Activated naive CD4-positive, alpha-beta T cell treated with anti-CD3 and anti-CD28 coated beads, Interleukin-2, amount 10 ng/mL, durations not matched to agents 7 days and 5 days (primary cell): ENCODE measurements at places on chromosomes 11 and 22.

DNA sequence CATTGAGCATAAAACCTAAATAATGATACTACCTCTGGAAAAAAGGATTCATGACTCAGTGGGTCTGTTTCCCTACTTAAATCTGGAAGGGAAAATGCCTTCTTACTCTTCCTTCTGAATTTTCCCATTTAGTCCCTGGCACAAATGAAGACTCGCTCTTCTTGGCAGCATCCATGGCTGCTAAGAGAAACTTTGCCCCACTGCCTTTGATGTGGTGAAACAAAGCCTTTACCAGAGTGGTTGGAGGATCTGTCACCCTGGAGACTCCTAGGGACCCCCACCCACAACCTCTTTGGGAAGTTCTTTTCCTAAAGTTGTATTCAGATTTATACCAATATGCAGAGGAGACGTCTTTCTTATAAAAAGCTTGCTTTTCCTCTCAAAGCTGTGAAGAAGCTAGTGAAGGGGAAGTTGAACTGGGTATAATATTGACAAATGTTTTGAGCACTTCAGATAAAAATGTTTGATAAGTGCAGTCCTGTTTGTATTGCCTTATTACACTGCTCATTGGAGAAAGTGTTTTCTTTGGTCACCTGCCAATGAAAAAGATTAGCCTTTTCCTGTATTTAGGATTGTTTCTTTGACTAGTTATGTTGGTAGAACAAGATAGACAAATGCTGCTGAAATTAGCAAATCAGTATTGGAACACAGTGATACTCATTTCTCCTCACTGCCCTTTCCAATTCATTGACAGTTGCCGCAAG is 77.3 kb downstream of the ARFGAP2 start:
- no peak for DNase-seq
- H3K36me3 ChIP-seq: no peaks in the 10 kb centered on the region
- H3K27me3 ChIP-seq: no peaks in the 10 kb centered on the region
- no peak overlapping the region for H3K27ac ChIP-seq
- H3K4me1 ChIP-seq: peaks cover 6% of the 10 kb centered on the region
- no peak overlapping the region for H3K4me3 ChIP-seq

- no peaks in the 10 kb centered on the region for H3K27me3 ChIP-seq
- H3K4me3 ChIP-seq: no peak overlapping the region
- H3K36me3 ChIP-seq: peaks cover 6% of the 10 kb centered on the region
- no peaks in the 10 kb centered on the region for H3K4me1 ChIP-seq
- no peak for DNase-seq
These were observed 92.1 kb downstream of the WNT11 start for GRCh38 chr11:76114238-76114637.

DNA sequence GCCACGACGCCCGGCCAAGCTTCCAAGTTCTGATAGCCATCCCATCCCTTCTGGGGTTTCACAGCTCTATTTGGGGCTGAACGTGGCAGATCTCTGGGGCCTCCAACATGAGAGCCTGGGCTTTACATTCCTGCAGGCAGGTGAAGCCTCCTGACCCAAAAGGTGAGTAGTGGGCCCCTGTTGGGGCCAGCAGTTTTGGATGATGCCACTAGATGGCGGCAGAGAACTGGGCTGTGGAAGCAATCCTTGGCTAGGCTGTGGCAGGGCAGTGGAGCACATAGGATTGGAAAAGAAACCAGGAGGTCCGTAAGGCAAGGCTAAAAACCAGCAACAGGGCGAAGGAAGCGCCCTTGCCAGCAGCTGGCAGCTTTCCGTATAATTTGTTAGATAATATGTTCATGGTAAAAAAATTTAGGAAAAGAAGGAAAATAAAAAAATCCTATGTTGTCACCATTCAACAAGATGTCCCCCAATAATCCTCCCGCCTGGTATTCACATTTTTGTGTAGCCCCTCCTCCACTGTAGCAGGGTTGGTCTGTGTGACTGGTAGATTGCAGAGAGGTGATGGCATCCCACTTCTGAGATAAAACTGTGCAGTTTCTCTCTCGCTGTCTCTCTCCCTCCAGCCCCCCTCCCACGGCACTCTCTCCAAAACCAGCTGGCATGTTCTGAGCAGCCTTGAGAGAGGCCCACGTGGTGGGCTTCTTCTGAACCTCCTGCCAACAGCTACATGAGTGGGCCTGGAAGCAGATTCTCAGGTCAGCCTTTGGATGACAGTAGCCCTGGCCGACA is 43.6 kb upstream of the OR4B1 start:
- DNase-seq: peak; percentile 75
- H3K36me3 ChIP-seq: peaks cover 16% of the 10 kb centered on the region
- no peak overlapping the region for H3K4me3 ChIP-seq
- H3K27me3 ChIP-seq: peaks cover 1% of the 10 kb centered on the region
- peaks cover 43% of the 10 kb centered on the region for H3K4me1 ChIP-seq
- H3K27ac ChIP-seq: peak overlapping the region; percentile 6

DNA sequence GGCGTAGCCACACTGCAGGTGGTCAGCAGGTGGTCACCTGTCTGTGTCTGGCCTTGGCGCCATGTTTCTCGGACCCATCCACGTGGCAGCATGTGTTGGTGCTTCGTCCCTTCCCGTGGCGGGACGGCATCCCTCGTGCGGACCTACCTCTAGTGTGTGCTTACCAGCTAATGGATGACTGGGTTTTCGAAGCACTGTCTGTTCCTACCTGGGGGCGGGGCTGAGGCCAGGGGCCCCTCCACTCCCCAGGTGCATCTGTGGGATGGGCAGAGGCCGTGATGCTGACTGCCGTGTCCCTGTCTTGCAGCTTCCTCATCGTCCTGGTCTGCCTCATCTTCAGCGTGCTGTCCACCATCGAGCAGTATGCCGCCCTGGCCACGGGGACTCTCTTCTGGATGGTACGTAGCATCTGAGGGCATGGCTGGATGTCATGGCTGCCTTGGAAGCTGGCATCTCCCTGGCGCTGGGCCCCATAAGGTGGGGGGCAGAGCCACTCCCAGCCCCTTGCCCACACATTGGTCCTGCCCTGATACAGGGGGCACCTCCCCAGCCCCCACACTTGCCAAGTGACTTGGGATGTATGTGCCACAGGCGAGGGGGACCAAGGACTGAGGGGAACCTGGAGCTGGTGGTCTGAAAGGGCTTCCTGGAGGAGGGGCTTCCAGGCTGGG is 82.9 kb downstream of the KCNQ1 start:
- no peak overlapping the region for H3K4me3 ChIP-seq
- H3K27me3 ChIP-seq: peaks cover 2% of the 10 kb centered on the region
- DNase-seq: peak; percentile 21
- no peak overlapping the region for H3K27ac ChIP-seq

- H3K27ac ChIP-seq: no peak overlapping the region
- no peaks in the 10 kb centered on the region for H3K36me3 ChIP-seq
- no peak for DNase-seq
- peaks cover 19% of the 10 kb centered on the region for H3K4me1 ChIP-seq
- peaks cover 15% of the 10 kb centered on the region for H3K27me3 ChIP-seq
These were observed 33.4 kb downstream of the INSC start for GRCh38 chr11:15148169-15148568.

- H3K36me3 ChIP-seq: peaks cover 53% of the 10 kb centered on the region
- H3K27ac ChIP-seq: peak overlapping the region; percentile 98
- peak overlapping the region; percentile 98 for H3K4me3 ChIP-seq
- H3K27me3 ChIP-seq: no peaks in the 10 kb centered on the region
These were observed 2.1 kb upstream of the MTFP1 start for GRCh38 chr22:30423301-30423958.

DNA sequence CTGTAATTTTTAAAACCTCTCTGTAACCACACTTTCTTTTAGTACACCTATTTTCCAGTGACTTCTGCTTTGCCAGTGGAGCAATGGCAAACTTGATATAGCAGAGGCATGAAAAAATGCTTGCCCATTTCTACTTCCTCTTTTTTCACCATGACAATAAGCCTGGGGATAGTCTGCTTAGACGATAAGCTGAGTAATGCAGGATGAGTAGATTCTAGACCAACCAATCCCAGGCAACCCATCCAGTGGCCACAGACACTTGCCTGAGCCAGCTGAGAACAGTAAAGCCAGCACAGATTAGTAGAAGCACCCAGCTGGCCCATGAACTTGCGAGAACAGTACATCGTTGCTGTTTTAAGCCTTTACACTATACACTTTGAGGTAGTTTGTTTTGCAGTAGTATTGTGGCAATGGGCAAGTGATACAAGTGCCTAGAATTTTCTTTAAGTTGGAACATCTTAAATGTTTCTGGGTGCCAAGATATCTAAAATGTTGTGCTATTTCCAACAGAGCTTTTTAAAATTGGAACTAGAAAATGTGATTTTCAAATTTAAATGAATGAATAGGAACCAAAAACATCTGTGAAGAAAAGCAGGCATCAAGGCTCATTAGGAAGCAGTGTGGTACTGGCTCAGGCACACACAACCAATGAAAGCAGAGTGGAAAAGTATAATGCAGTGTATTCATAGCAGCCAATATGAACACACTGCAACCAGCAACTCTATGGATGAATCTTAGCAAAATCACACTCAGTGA is 37.7 kb downstream of the DDI1 start:
- H3K27me3 ChIP-seq: no peaks in the 10 kb centered on the region
- no peak overlapping the region for H3K27ac ChIP-seq
- H3K4me1 ChIP-seq: no peaks in the 10 kb centered on the region
- H3K4me3 ChIP-seq: no peak overlapping the region
- H3K36me3 ChIP-seq: no peaks in the 10 kb centered on the region
- DNase-seq: no peak

DNA sequence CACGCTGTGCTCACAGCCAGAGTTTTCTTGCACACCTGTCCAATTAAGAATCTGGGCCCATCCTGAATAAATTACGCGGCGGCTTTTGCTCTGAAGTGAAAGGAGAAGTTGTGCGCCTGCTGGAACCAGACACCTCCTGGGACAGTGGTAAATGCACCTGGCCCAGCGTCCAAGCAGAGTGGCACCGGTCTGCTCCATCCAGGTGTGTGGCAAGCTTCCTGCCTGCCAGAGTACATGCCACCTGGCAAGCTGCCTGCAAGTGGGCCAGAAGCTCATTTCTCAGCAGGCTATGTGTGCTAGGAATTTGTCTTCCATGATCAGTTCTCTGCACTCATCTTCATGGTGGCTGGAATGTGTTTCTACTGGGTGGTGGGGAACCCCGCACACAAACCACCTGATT is 660.6 kb downstream of the ETS1 start:
- H3K4me1 ChIP-seq: no peaks in the 10 kb centered on the region
- no peaks in the 10 kb centered on the region for H3K27me3 ChIP-seq
- no peak overlapping the region for H3K27ac ChIP-seq
- DNase-seq: no peak
- H3K36me3 ChIP-seq: no peaks in the 10 kb centered on the region
- H3K4me3 ChIP-seq: no peak overlapping the region

GRCh38 chr11:66891851-66892660 is 35.2 kb downstream of the LRFN4 start:
- H3K36me3 ChIP-seq: no peaks in the 10 kb centered on the region
- peak; percentile 31 for DNase-seq
- no peak overlapping the region for H3K27ac ChIP-seq
- H3K4me1 ChIP-seq: peaks cover 2% of the 10 kb centered on the region

- H3K36me3 ChIP-seq: no peaks in the 10 kb centered on the region
- no peak for DNase-seq
- peaks cover 13% of the 10 kb centered on the region for H3K27me3 ChIP-seq
- H3K4me3 ChIP-seq: no peak overlapping the region
- H3K4me1 ChIP-seq: peaks cover 19% of the 10 kb centered on the region
These were observed 19.0 kb upstream of the THRSP start for GRCh38 chr11:78044706-78045105.

DNA sequence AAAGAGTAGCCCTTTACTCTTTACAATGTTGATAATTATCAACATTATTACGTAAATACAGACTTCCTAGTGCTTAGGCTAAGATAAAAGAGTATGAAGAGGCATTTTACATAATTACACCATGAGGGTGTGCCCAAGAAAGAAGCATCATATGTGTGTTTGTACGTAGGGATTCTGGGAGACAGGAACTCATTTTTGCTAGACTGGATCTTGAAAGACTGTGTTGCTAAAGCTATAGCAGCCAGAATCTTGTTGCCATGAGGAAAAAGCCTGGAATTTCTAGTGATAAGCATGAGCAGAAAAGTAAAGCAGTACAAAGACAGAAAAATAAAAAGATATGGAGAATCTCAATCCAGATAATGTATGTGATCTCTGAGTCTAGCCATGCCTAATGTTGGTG is 72.1 kb downstream of the JRKL start:
- H3K27me3 ChIP-seq: peaks cover 11% of the 10 kb centered on the region
- H3K4me1 ChIP-seq: peaks cover 7% of the 10 kb centered on the region
- no peak for DNase-seq
- no peak overlapping the region for H3K4me3 ChIP-seq
- no peaks in the 10 kb centered on the region for H3K36me3 ChIP-seq

DNA sequence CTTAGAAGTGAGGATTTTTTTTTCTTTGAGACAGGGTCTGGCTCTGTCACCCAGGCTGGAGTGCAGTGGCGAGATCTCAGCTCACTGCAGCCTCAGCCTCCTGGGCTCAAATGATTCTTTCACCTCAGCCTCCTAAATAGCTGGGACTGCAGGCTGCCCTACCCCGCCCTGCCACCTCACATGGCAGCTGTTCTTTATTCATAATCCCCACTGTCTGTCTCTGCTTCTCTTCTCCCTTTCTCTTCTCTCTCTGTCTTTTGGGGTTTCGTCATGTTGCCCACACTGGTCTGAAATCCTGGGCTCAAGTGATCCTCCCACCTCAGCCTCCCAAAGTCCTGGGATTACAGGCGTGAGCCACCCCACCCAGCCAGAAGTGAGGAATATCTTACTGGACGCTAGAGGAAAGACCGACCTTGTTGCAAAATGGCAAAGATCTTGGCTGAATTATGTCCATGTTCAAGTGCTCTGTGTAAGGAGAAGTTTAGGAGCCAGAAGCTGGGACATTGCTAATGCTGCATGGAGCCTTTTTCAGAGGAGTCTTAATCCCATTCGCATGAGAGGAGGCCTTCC is 21.9 kb downstream of the KRTAP5-5 start:
- no peaks in the 10 kb centered on the region for H3K36me3 ChIP-seq

- peaks cover 39% of the 10 kb centered on the region for H3K27me3 ChIP-seq
- H3K4me1 ChIP-seq: no peaks in the 10 kb centered on the region
- no peak for DNase-seq
- no peak overlapping the region for H3K4me3 ChIP-seq
- H3K36me3 ChIP-seq: no peaks in the 10 kb centered on the region
These were observed 4.4 kb upstream of the B3GNT6 start for GRCh38 chr11:77029829-77030228.

DNA sequence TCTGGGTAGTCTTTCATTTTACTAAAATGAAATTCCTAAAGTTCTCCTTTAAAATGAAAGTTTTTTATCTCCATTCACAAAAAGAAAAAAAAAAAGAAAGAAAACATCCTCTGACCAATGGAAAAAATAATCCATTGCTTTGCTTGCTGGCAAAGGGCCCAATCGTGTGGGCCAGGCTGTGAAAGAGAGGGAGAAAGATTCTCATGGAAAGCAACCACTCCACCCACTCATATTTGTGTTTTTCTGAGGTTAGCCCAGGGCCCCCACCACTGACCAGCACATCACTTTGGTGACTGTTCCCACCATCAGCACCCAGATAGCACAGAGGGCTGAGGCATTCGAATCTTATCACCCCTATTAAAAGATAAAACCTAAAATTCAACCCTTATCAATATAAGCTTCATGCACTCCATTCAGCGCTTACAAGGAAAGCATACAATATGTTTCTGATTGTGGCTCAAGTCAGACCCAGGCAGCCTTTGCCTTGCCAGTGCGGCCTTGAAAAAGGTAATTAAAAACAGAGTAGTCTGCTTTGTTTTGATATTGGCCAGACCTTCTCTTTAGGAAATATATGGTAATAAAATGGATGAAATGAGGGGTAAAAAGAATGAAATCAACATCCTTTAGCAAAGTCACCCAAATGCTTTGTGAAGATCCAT is 192.8 kb downstream of the ETS1 start:
- peaks cover 6% of the 10 kb centered on the region for H3K4me1 ChIP-seq
- no peaks in the 10 kb centered on the region for H3K27me3 ChIP-seq
- H3K36me3 ChIP-seq: no peaks in the 10 kb centered on the region
- DNase-seq: no peak
- no peak overlapping the region for H3K4me3 ChIP-seq
- no peak overlapping the region for H3K27ac ChIP-seq
